ENCODE measurements at places on chromosomes 6 and 20.

DNA sequence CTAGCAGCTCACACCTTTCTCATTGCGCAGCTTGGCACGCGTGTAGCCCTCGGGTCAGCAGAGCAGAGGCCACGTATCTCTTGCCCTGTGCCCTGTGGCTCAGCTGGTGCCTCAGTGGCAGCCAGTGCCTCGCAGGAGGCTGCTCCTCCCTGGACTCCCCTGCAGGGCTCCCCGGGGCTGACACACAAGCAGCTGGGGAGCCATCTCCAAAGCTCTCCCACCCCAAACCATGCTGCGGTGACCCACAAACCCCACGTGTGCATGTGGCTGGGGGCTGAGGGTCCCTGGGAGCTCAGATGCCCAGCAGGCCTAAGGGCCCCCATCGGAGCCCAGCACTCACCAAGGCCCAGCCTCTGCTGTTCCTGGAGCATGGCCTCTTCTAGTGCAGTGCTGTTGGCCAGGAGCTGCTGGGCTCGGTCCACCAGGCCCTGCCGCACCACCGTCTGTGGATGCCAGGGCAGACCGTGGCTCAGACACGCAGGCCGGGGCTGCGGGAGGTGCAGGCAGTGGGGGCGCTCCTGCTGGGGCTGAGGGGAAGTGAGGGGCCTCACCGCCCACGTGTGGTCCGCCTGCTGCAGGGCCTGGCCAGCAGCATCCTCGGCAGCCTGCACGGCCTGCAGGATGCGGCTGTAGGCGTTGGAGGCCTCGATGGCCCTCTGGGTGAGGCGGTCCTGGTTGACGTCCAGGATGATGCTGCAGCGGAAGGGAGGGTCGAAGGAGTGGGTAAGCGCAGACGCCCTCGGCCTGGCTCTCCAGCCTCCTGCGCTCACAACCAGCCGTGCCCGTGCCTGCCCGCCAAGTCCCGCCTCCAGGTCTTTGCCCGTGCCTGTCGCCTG lies 13.8 kb downstream of the ADRM1 start:
- no peak for DNase-seq

- DNase-seq, result no peak
Measured at GRCh38 chr6:125215252-125215819, 61.8 kb downstream of the TPD52L1 start.

- DNase-seq, result no peak
Measured at GRCh38 chr6:167682546-167683027, 144.1 kb upstream of the AFDN start.

DNA sequence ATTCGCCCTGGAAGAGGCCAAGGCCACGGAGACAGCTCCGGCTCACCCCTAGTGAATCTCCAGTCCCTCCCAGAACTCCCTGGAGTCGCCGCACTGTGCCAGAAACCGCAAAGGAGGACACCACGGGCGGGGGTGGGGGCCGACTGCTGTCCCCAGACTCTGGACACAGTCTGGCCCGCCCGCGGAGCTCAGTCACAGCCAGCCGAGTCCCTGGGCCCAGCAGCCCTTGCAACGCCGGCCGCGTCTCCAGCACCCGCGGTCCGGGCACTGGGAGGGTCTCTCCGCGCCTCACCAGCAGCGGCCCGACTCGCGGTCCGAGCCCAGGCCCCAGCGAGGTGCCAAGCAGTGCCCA lies 518 bp downstream of the PEX6 start:
- DNase-seq, result peak; percentile 36

DNA sequence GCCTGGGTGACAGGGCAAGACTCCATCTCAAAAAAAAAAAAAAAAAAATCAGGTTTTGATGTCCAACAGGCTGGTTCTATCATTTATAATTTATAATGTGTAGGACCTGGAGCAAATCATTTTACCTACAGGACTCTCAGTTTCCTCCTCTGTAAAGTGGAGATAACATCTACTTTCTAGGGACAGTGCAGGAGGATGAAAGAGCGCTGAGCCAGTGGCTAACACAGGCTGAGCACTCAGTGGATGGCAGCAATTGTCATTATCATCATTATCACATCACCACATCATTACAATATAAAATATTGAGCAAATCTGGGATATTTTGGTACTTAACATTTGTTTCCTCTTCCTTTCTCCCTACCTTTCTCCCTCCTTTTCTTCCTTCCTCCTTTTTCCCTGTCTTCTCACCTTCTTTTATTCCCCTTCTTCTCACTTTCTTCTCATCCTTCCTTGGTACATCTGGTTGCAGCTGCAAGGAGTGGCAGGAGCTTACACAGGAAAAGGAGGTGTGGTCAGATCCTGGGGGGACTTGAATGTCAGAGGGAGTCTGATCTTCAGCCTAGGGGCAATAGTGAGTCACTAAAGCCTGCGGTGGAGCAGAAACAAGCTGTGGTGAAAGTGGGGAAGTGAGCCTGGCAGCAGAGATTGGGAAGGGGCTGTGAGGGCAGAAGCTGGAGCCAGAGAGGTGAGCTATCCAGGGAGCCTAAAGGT lies 24.6 kb upstream of the CTNNBL1 start:
- DNase-seq, result peak; percentile 6

DNA sequence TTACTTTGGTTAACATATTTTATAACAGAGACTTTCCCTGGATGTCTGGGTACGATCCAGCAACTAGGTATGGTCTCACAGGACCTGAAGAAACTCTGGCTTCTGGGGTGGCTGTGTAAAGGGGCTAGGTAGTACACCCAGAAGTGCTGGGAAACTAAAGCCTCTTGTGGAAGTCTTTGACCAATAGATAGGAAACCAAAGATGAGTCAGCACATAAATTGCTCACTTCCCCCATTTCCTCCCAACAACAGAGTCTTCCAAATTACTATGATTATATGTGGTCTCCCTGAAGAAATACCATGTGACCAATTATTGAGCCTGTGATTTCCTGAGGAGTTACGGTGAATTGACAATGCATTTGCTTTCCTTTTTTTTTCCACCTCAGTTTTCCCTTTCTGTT lies 26.8 kb upstream of the TBX18 start:
- peak; percentile 7 for DNase-seq

GRCh38 chr6:36360241-36361054 lies 23.8 kb upstream of the BNIP5 start:
- DNase-seq, result peak; percentile 79

DNA sequence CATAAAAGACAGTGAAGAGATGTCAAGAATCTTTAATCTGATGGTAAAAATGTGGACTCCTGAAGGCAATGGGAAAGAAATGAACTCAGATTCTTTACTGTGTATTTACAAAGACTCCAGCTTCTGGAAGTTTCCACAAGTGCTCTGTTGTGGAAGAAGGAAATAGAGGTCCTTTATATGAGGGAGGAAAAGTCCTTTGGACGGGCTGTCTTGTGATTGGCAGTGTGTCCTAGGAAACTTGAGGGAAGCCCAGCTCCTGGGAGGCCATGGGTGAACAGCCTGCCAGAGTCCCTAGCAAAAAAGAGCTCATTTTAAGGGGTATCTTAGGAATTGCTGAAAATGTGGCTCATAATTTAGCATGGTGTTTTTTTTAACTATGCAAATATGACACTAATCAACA lies 92.0 kb downstream of the RNASET2 start:
- DNase-seq, result no peak

GRCh38 chr6:4459032-4459431 lies 317.2 kb upstream of the CDYL start:
- DNase-seq, result peak; percentile 84

DNA sequence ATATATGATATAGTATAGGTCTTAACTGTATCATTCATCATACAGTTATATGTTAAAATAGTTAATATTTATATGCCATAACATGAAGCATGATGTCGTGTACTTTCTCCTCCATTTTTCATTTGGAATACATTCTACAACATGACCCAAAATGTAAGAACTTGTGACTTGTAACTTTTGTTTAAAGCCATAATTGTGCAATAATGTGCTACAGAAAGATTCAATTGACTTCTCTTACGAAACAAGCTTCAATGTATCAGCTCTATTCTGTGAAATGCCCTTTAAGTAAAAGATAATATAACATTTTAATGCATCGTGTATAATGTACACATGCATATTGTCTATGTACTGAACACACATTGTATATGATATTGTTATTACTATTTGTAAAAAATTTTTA lies 76.7 kb upstream of the FABP7 start:
- peak; percentile 10 for DNase-seq

- DNase-seq, result no peak
Measured at GRCh38 chr6:12962529-12962928, 246.0 kb downstream of the PHACTR1 start.

- no peak for DNase-seq
Measured at GRCh38 chr20:63733579-63734081, 2.8 kb upstream of the LIME1 start.

DNA sequence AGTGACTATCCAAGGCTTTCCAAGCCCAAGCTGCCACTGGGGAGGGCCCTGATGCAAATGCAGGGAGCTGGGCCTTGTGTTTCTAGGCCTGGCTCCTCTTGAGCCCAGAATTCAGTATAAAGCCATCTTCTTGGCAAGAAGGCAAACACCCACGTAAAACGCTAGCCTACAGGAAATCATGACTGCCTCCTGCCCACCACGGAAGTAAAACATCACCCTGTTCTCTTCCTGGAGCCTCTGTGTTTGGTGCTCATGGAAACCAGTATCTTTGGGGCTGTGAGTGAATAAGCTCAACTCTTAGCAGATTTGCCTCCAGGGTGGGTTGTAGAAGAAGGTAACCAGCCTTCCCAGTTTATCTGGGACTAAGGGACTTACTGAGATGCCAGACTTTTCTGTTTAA lies 271.0 kb downstream of the ZNF217 start:
- DNase-seq, result no peak

- peak; percentile 3 for DNase-seq
Measured at GRCh38 chr6:138485005-138485545, 14.2 kb downstream of the NHSL1 start.

DNA sequence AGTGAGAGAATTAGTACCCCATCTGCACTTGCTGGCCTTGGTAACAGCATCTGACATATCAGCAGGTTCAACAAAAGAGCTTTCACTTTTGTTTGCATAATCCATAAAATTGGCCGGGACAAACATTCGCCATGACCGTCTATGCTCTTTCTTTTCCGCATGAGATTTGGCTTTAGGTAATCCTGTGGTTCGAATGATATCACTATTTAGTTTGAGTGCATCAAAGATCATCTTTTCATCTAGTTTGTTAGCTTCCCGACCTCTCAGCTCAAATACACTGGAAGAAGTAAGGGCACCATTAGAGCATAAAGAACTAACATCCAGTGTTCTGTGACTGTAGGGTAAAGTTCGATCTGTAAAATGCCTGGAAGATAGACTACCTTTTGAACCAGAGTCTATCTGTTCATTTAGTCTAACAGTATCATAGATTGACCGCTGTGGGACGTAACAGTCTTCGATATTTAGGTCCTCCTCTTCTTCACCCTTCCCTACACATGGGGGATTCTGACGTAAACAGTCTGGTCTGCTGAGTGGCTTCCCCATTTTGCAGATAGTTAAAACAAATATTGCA lies 101.6 kb downstream of the DST start:
- peak; percentile 47 for DNase-seq

- DNase-seq, result peak; percentile 65
Measured at GRCh38 chr20:52312132-52312729, 120.7 kb upstream of the ZFP64 start.

DNA sequence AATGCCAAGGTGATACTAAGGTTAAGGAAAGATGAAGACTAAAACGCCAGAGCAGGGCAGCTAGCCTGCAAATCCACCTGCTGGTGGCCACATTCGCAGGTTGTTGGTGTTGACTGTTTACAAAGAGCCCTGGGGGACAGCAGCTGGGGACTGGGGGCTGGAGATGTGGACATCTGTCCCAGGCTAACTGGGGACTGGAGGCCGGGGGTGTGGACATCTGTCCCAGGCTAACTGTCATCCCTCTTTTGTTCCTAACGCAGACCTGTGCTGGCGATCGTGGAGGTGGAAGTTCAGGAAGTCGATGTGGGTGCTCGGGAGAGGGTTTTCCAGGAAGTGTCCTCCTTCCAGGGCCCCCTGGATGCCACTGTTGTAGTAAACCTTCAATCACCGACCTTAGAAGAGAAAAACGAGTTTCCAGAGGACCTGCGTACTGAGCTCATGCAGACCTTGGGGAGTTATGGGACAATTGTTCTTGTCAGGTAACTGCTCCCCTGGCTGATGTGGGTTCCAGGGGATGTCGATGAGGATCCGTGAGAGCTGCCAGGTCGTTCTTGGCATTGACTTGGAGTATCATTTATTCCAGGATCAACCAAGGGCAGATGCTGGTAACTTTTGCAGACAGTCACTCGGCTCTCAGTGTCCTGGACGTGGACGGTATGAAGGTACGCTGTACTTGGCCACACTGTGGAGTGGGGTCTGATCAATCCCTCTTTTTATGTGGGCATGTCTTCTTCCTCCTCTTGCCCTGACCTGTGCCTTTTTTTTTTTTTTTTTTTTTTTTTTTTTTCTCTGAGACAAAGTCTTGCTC lies 87.0 kb downstream of the SERAC1 start:
- no peak for DNase-seq

- DNase-seq, result no peak
Measured at GRCh38 chr6:119818876-119819275, 469.3 kb upstream of the MAN1A1 start.
